ENCODE measurements at places on chromosomes 13 and 19. TPM values are rescaled to one million over a fixed set of nuclear protein-coding genes. Genes with fewer than 3 reads are reported as not detected.
A peak's percentile ranks its signal among the peaks of the same experiment; 100 is the strongest.

- DNase-seq = no peak
These were observed 20.0 kb upstream of the ZDHHC20 start for GRCh38 chr13:21478881-21479808.

GRCh38 chr13:20513466-20513995, 12.1 kb downstream of the CRYL1 start:
- no peak for DNase-seq

OR10H4 gene
- not detected for total RNA-seq

GRCh38 chr13:35926859-35927530, 204.2 kb downstream of the DCLK1 start:
- DNase-seq = no peak

- DNase-seq = no peak
These were observed 2.7 kb upstream of the C1QTNF9 start for GRCh38 chr13:24306632-24307031.

DNA sequence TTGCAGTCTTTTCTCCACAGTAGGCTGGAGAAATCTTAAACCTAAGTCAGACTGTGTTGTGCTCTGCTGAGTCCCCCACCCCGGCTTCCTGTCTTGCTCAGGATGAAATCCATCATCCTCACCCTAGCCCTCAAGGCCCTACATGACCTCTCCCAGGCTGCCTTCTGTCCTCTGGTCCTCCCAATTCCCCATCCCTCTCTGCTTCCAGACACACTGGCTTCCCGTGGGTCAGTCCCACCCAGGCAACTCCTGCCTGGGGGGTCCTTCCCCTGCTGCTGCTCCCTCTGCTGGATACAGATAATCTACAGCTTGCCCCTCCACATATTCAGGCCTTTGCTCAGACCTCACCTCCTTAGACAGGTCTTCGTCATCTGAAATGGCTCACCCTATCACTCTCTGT, 18.4 kb upstream of the CBY2 start:
- DNase-seq = no peak

- no peak for DNase-seq
These were observed 39.4 kb downstream of the ZNF136 start for GRCh38 chr19:12202250-12202649.

DNA sequence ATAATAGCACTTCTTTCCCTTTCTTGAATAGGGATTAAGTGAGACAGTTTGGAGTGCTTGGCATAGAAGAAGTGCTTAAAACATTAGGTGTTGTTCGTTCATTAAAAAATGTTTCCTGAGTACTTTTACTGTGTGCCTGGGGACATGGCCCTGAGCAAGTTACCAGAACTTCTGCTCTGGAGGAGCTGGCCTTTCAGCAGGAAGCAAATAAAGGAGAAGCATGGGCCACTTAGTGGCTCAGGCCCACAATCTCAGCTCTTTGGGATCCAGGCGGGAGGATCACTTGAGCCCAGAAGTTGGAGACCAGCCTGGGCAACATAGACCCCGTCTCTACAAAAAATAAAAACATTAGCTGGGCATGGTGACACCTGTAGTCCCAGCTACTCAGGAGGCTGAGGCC, 5.7 kb downstream of the DNM2 start:
- DNase-seq = no peak

DNA sequence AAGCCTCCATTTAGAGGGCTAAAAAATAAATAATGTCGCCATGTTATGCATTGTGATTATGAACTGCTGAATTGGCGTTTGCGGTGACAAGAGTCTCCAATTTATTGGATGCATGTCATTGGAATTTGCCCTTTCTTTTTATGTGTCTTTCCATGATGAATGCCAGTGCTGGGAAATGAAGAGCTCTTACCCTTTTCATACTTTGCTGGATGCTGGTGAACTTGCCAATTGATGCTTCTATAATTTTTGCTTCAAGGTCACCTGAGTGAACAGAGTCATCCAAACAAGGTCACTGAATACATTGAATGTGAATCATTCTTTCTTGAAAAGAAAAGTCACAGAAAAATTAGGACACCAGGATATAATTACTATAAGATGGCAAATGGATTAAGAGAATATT, 348.2 kb downstream of the OXGR1 start:
- DNase-seq = no peak

DUXA gene
- 0.36 TPM for total RNA-seq

GRCh38 chr19:7544626-7545025, 9.1 kb downstream of the PNPLA6 start:
- DNase-seq = peak; percentile 59

ZNF793 gene
- total RNA-seq = 7.5 TPM

MBD3L3 gene
- not detected for total RNA-seq

SIGLEC8 gene
- 0.69 TPM for total RNA-seq

DNA sequence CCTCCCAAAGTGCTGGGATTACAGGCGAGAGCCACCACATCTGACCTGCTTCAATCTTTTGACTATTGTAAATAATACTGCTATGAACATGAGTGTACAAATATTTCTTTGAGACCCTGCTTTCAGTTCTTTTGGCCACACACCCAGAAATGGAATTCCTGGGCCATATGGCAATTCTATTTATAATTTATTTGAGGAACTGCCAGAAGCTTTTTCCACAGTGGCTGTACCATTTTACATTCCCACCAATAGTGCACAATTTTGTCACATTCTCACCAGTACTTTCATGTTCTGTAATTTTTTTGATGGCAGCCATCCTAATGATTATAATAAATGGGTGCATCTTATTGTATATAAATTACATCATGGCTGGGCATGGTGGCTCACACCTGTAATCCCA, 13.7 kb upstream of the FCER2 start:
- no peak for DNase-seq

DNA sequence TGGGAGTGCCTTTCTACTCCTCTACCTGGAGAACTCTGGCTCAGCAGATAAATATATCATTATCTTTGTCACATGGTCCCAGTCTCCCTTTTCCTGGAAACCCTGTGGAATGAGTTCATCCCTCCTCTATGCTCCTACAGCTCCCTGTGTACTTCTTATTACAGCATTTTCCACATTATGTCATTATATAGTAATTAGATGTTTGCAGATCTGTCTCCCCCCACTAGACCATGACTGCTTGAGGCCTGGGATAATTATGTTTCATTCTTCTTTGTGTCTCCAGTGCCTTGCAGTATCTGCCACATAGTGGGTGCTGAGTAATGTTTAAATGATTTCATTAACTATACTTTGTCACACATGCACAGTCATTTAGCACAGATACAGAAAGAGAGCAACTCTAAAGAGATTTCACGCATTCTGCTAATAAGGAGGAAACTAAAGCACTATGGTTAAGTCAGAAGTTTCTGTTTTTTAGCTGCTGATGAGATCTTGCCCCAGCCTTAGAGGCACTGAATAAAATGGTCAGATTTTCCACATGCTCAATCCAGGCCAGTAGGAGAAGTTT, 66.1 kb upstream of the DIAPH3 start:
- DNase-seq = no peak

GRCh38 chr13:32309312-32310133, 5.6 kb downstream of the ZAR1L start:
- no peak for DNase-seq

GRCh38 chr19:51070334-51071094, 5.6 kb upstream of the KLK13 start:
- DNase-seq = no peak

Measured in aorta (tissue), 5 donors.